ENCODE measurements at places on chromosomes 5 and 9.

DNA sequence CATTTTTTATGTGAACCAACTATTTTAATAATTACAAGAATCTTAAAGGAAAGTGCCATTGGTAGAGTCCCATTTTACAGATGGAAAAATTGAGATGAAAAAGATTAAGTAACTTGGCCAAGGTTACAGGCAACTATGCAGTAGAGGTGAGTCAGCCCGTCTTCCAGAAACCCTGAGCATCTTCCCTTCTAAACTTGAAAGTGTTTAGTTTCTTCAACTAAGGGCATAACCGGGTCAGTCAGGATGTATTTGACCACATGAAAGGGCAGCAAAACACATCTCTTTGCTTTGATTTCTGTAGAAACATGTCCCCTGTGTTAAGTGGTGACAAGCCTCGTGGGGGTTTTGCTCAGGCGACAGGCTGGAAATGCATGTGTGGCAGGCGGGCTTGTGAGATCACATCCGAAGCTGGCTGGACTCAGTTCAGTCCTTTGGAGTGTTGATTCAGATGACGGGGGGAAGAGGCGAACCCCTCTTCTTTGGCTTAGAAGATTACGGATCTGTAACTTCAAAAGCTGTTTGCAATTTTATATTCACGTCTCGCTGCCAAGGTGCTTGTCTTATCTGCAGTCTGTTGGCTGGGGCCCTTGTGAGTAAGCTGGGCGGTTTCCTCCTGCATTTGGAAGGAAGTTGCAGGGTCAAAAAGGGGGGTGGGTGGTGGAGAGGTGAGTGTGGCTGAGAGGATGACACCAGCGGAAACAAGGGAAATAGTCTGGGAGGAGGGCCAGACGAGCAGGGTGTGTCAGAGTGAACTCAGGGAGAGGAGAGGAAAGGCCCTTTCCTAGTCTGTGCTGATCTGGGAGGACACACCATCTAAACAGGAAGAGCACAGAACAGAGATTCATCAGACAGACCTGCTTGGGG is 78.9 kb upstream of the RPS23 start:
- DNase-seq = peak; percentile 73

- no peak for DNase-seq
These were observed 17.2 kb upstream of the GCNT1 start for GRCh38 chr9:76441551-76442322.

- DNase-seq = no peak
These were observed 54.3 kb downstream of the NUP214 start for GRCh38 chr9:131179561-131180219.

DNA sequence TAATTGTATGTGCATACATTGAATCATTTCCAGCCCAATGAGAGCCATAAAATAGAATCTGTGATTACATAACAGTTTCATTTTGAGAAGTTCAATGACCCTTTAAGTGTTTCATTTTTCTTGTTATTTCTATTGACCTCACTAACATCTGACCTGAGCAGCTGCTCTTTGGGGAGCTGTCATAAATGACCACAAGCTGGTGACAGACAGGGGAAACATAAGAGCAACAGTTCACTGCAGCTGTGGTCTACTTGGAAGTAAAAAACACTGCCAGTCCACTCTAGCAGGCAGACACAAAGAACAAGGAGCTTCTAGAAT is 265.4 kb downstream of the DTWD2 start:
- no peak for DNase-seq

DNA sequence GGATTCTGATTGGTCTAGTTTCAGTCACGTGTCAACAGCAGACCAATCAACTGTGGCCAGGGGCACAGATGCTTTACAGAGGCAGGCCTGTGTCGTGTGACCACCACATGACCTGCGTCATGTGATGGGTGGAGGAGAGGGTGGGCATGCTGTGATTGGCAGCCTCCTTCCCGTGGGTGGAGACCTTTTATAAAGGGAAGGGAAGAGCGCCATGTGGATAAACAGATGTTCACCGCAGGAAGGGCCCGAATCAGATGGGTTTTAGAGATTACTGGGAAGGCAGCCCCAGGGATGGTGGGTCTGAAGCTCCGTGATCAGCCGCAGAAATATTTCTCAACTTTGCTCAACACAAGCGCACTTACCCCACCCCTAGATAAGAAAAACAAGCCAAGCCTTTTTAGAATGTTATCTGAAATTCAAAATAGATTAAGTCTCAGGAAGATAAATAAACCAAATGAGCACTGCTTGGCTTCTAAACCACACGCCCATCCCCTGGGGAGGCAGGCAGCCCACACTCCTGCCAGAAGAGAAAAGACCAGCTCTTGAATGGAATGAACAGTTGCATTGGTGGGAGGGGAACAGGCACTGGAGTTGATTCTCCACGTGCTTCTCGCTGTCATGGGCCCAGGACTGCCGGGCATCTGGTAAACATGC is 43.6 kb downstream of the ROPN1L start:
- no peak for DNase-seq

DNA sequence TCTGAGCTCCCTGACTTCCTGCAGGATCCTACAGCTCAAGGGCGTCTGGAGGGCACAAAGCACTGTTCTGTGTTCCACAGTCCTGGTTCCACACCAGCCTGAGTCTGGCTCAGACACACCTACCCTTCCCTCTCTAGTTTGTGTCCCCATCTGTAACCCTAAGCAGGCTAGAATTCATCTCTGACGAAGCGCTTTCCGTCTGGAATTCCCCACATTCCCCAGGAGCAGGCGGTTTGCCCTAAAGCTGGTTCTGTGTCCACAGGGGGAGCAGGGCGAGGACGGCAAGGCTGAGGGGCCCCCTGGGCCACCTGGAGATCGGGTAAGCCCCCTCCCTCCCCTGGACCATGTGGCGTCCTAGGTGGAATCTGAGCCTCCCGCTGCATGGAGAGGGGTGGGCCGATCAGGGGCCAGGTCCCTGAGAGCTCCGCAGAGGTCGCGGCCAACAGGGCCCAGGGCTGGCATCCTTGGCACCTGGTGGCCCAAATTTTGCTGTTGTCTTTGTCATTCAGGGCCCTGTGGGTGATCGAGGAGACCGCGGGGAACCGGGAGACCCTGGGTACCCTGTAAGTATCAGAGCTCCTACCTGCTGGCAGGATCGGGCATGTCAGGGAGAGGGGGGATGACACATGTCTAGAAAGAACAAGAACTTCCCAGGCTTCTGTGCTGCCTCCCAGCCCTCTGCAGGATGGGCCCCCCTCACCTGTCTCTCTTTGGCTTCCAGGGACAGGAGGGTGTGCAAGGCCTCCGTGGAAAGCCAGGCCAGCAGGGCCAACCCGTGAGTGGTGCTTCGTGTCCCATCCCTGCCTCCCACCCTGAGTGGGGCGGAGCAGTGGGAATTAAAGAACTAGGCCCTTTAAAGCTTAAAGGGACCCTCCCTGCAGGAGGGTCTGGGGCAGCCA is 34.5 kb upstream of the ORM1 start:
- DNase-seq = no peak

DNA sequence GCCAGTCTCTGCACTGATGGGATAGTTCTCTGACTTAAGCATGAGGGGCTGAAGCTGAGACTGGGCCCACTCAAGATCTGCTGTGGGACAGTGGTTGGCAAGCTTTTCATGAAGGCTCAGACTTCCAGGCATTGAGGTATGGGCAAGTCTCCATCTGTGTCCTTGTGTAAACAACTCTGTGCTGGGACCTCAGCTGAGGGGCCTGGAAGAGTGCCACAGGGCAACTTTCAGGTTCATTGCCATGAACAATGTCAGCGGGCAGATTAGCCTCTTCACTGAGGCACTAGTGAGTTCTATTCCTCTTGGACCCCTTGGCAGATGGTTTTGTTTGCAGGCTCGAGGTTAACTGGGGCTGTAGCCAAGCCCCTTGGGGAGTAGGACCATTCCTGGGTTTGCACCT is 127.1 kb downstream of the MRPS30 start:
- DNase-seq = no peak

DNA sequence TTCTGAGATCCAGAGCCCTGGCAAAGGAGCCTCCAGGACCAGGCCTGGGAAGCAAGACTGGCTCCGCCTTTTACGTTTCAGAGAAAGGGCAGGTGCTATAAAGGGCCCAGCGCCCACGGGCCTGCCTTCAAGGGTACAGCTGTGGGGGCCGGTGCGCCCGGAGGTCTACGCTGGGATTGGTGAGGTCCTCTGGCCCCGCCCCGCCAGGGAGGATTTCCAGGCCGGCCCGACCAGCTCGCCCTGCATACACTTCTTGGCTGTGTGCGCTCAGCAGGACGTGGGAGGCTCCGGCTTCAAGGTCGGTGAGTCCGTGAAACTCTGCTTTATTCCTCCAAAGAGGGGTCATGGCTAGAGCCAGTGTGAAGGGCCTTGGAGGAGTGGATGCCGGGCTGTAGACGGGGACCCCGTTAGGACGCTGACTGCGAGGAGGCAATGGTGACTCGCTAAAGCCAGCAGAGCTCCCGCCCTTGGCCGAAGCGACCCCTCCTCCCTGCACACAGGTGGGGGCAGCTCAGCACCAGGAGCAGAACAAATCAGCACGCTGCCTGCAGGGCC is at the start of gene CKMT2:
Gene CKMT2 (plus strand): TSS at position 243 of the 555 bp plus-strand sequence. CDS start 17,811 bp downstream, outside the sequence.
- no peak for DNase-seq

- no peak for DNase-seq
These were observed 530 bp downstream of the UCK1 start for GRCh38 chr9:131530546-131530919.

- no peak for DNase-seq
These were observed 73.2 kb downstream of the KIAA1958 start for GRCh38 chr9:112559629-112560413.

DNA sequence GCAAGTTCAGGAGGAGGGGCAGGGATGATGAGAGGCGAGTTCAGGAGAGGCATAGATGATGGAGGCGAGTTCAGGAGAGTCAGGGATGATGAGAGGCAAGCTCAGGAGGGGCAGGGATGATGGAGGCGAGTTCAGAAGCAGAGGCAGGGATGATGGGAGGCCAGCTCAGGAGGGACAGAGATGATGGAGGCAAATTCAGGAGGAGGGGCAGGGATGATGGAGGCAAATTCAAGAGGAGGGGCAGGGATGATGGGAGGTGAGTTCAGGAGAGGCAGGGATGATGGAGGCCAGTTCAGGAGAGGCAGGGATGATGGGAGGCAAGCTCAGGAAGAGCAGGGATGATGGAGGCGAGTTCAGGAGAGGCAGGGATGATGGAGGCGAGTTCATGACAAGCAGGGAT is 17.8 kb upstream of the SPOCK1 start:
- no peak for DNase-seq

DNA sequence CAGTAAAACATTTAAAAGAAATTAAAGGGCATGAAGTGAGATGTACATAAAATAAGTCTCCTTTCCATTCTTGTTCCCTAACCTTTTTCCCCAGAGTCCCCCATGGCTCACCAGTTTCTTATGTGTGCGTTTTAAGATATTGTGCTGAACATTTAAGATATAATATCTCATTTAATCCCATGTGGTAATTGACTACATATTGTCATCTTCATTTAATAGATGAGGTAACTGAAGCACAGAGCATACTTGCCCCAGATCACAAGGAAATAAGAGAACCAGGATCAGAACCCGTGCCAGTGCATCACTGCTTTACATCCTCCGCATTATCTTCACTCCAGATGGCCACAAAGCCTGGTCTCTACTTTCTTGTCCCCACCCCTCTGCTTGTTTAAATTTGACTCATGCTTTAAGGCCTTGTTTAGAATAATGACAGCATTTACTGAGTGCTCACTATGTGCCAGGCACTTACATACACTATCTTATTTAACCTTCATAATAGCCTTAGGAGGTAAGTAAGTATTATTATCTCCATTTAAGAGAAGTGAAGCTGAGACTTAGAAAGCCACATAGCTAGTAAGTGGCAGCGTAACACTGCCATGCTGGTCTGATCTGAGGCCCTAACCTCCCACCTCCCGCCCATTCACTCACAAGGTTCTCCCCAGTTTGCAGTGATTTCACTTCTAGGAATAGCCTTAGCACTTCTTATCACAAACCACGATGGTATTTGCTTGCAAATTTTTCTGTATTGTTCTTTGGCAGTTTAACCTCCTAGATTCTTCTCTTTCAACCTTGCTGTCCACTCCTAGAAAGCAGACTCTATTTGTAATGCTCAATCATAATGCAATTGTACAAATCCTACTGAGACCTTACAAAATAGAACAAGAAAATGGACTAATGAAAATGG is 78.4 kb upstream of the IL6ST start:
- DNase-seq = no peak

DNA sequence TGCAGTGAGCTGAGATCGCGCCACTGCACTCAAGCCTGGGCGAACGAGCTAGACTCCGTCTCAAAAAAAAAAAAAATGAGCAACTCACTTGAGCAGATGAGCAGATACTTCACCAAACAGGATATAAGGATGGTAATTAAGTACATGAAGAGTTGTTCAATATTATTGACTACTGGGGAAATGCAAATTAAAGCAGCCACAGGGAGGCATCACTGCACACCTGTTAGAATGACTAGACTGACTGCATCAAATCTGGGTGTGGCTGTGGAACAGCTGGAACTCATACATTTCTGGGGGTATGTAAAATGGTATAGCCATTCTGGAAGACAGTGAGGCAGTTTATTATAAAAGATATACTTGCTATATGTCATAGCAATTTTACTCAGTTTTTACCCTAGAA is 93.0 kb downstream of the WNK2 start:
- DNase-seq = no peak

- DNase-seq = no peak
These were observed 113.3 kb downstream of the PPP2R2B start for GRCh38 chr5:146765089-146765832.

DNA sequence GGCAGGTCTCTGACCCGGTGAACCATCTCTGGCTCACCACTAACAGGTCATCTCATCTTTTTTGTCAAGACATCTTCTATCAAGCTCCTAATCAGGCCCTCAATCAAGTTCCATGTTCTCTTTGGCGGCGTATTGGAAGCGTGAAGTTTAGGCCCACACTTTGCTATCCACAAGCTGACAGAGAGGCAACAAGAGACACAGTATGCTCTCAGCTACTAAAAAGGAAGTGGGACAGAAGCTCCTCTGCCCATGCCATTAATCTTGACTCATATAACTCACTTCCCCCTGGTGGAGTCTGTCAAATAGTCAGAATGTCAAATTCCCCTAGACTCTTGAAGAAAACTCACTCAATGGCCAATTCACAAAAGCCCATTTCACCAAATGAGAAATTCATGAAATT is 77.6 kb upstream of the TMC1 start:
- peak; percentile 11 for DNase-seq

GRCh38 chr5:53884417-53884816 is 324.0 kb downstream of the NDUFS4 start:
- DNase-seq = no peak

- DNase-seq = no peak
These were observed 61.2 kb upstream of the ZFR start for GRCh38 chr5:32505756-32506155.

DNA sequence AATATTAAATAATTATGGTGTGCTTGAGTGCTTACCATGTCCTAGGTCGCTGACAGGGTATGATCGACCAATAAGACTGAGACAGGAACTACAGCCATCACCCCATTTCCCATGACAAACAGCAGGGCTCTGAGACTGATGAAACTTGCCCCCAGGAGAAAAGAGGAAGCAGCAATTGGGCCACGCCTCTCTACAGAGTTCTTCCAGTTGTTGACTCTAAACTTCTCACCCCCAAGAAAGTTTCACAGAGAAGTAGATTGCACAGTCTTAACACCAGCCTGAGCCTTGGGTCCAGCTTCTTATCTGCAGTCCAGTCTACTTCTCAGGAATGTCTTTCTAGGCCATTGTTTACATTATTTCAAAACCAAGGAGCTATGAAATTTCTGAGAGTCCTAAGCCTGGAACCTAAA is 182.2 kb upstream of the ANKRD55 start:
- DNase-seq = no peak
